ENCODE measurements at places on chromosomes 16 and 17. TPM values are rescaled to one million over a fixed set of nuclear protein-coding genes. Genes with fewer than 3 reads are reported as not detected.

Gene CCL23
- total RNA-seq, result not detected

- DNase-seq, result no peak
Observed at GRCh38 chr16:468068-468821, 42.8 kb downstream of the RAB11FIP3 start.

GRCh38 chr17:50686494-50687199, 21.1 kb downstream of the ANKRD40 start:
- DNase-seq, result no peak

DNA sequence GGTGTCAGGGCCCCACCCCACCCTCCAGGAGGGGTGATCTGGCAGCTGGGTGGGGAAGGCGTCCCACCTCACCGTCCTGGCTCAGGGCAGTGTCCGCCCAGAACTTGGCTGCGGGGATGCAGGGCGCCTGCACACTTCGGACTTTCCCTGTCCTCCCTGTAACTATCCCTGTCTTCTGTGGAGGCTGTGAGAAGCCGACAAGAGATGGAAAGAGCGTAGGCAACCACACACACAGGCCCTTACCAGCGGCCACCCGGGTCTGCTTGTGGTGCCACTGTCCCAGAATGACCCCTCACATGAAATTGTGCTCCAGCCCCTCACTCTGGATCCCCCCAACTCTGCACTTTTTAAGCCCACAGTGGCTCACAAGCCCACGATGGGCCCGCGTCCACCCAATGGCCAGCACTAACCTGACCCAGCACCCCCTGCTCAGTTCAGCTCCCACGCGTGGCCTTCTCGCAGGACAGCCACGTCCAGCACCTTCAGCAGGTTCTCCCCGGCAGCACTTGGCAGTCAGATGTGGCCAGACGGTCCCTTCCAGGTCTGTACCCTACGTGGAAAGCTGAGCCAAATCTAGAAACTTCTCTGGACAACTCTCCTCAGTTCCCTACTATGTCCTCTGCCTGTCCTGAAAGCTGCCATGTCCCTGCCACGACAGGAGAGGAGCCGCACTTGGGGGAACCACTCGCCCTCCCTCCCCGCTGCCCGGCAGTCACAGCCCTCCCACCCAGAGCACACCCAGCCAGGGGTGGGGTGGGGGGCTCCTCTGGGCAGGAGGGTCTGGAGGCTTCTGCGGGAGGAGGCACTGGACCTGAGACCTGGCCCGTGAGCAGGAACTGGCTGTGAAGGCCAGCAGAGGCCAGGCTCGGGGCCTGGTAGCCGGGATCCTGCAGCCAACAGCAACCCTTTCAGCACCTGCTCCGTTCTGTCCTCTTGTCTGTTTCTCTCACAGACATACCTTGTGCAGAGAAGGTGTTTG, 38.0 kb downstream of the PEMT start:
- no peak for DNase-seq

GRCh38 chr17:45680360-45680759, 103.8 kb upstream of the CRHR1 start:
- no peak for DNase-seq

DNA sequence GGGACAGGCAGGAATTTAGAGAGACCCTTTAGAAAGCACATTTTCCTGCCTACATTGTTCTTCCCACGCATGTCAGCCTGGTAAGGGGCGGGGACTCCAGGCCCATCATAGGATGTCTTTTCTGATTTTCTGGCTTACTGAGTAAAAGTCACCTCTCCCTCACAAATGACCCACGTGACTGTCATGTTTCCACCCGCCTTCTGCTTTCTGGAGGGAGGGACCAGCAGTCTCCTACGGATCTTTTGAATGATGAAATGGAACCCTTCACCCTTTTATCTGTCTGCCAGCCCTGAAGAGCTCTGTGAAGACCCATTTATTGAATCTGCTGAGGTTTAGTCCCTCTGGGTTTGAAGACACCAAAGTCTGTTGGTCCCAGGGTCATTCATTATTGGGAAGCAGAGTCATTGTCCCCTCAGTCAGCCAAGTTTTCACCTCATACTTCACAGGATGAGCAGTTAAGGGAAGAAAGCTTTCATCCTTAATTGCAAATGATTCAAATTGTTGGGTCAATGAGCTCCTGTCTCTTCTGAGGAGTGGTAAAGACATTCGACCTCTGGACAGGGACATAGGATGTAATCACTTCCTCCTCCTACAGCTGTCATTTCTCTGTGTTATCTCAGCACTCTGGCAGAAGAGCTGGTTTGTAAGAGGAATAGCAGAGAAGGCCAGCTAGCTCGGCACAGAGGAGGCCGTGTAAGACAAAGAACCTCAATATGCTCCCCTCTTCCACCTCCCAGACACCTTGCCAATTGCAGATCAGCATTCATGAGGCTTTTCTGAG, 446.1 kb downstream of the HS3ST3B1 start:
- DNase-seq, result no peak

- DNase-seq, result no peak
Observed at GRCh38 chr17:17118399-17118798, 76.1 kb downstream of the MPRIP start.

Measured in glutamatergic neuron (in vitro differentiated cells).